Pericardium fibroblast (primary cell): ENCODE measurements at places on chromosomes 13 and 19. TPM values are rescaled to one million over a fixed set of nuclear protein-coding genes. Genes with fewer than 3 reads are reported as not detected.

Gene SIGLEC10
- total RNA-seq = not detected in 2 replicates

Gene SHC2
- 5.5 and 11.6 TPM in 2 replicates for total RNA-seq

Gene METTL21C
- total RNA-seq = 1.4 TPM in 1 of 2 replicates, not detected in the other

Gene FLT3LG
- 2.6 and 3.3 TPM in 2 replicates for total RNA-seq

Gene KHSRP
- 143 and 156 TPM in 2 replicates for total RNA-seq

Gene SHISA2
- 1.1 and 2.0 TPM in 2 replicates for total RNA-seq

Gene FUT2
- total RNA-seq = not detected in 2 replicates

Gene TSHZ3
- 7.4 and 8.4 TPM in 2 replicates for total RNA-seq

Gene FREM2
- under 0.01 TPM in 1 of 2 replicates, not detected in the other for total RNA-seq

Gene ZNF486
- 3.2 and 4.0 TPM in 2 replicates for total RNA-seq

Gene GNG7
- total RNA-seq = 0.58 and 0.68 TPM in 2 replicates
